Stimulated activated CD4-positive, alpha-beta T cell treated with anti-CD3 and anti-CD28 coated beads, TNF-alpha, amount 100 ng/mL, for 4 hours (primary cell): ENCODE measurements at places on chromosomes 1 and 21.

DNA sequence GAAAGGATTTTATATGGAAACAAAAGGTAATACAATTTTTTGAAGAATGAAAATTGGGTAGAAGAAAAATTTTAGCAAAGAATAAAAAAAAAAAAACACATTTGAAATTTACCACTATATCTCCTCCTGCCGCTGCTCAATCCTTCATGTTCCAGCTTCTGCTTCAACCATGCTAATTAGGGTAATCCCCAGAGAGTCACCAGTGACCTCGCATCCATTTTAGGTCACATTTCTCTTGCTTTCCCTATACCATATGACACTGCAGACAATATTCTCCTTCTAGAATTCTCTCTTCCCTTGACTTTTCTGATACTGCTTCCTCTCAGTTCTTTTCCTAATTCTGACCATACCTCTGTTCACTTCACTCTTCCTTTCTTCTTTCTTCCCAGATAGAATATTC, 237.1 kb downstream of the USH2A start:
- no peak for DNase-seq

DNA sequence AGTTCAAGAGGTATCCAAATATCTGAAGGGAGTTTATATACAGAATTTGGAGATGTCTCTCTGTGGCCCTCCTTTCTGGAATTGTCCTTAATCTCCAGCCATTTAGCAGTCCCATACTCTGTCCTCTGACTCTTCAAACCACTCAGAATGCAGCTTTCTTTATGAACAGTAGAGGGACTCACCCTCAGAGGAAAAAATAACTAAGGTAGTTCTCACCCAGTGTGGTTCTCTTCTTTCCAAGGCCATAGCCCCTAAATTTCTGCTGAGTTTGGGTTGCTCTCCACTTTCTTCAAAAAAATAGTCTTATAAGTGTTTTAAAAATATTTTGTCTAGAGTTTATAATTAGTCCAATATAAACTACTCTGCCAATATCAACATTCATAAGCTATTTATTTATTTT, 369.7 kb downstream of the MATN1 start:
- no peak for DNase-seq

GRCh38 chr21:46509741-46510502, 51.2 kb downstream of the DIP2A start:
- no peak for DNase-seq

DNA sequence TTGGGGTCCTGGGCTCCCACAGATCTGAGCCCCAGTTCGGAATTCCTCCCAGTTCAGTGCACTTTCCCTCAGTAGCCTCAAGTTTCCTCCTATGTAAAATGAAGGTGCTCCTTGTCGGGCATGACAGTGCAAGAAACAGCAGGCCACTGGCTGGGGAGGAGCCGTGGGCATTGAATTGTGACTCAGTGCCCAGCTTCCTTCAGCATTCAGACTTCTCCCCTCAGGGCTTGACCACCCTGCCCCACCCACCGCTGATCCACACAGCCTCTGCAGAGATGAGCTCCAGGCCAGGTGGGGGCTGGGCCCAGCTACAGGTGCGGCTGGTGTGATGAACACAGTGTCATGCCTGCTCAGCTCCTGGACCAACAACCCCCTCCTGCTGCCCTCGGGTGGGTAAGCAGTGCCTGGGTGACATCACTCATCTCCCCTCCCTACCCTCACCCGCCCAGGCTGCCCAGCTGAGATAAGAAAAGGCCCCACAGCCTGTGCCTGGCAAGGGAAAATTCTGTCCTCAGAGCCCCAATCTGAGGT, 4.9 kb downstream of the MOB3C start:
- no peak for DNase-seq

DNA sequence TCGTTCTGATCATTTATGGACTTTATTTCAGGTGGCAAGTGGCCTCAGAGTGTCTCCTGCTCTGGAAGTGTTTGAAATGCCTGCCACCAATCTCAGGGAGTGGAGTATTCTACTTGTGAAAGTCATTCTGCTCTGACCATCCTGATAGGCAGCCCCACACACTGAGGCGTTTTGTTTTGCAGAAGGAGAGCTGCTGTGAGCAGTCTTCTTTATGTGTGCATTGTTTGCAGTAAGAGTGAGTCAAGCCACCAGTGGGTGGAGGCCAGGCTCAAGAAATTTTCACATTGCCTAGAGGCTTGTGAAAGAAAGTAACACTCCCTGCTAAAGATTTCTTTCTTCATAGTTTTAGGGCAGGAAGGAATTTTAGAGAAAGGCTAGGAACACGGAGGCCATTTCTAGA, 204.4 kb downstream of the SLC35F3 start:
- no peak for DNase-seq

DNA sequence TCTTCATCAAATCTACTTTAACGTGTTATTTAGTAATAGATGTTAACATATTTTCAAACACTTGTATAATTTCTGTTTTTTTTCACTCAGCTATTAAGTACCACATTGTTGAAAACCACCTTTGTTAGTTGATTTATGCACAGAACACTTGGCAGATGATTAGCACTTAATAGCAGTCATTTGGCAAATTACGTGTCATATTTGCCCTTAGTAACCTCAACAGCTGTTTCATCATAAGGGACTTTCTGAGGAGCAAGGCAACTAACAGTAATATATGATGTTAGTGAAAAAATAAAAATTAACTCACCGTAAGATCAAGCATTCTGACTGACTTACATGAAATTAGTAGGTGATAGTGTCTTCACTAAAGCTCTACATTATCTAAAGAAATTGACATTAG, 186.4 kb downstream of the HMCN1 start:
- no peak for DNase-seq
